AG04449 (cell line): ENCODE measurements at places on chromosomes 5 and 9.

- no peak for DNase-seq
These were observed 130.2 kb downstream of the ARRDC3 start for GRCh38 chr5:91252916-91253315.

GRCh38 chr5:16617274-16617968, 624 bp upstream of the RETREG1 start:
- no peak for DNase-seq

DNA sequence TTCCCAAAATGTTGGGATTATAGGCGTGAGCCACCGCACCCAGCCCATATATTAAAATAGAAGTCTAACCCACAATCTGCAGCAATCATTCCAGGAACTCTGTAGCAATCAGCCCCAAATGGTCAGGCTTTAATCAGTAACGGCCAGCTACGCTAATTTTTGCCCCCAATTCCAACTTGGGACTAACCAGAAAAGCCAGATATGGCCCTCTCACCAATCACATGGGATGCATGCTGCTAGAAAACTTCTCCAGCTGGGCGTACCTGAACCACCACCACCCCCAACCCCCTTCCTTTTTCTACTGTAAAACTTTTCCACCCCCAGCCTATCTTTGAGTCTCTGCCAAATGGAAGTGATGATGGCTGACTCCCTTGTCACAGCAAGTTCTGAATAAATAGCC, 4.1 kb downstream of the SUSD1 start:
- no peak for DNase-seq

DNA sequence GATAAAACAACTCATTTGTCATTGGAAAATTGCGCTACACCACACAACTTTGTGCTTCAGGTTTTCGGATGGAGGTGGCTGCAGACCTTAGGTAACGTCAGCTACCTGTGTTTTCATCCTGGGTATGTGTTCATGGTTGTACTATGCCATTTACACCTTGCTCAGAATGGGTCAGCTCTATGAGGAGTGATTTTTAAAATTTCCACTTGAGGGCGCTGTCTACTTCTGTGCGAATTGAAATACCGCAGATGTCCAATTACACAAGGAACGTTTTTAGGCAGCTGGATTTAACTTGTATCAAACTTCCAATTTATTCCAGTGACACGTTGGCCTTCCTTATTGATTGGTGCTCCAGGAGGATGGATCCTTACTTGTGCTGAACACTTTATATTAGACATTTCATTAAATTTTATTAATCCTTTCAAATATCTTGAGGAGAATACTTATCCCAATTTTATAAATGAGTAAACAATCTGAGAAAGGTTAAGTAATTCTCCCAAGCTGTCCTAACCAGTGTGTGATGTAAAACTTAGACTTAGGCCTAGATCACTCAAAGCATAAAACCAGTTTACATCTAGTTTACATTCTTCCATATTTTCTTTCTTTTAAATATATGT, 23.4 kb downstream of the DMRTA1 start:
- no peak for DNase-seq

- no peak for DNase-seq
These were observed 443.4 kb upstream of the TRPC7 start for GRCh38 chr5:136808756-136809155.

DNA sequence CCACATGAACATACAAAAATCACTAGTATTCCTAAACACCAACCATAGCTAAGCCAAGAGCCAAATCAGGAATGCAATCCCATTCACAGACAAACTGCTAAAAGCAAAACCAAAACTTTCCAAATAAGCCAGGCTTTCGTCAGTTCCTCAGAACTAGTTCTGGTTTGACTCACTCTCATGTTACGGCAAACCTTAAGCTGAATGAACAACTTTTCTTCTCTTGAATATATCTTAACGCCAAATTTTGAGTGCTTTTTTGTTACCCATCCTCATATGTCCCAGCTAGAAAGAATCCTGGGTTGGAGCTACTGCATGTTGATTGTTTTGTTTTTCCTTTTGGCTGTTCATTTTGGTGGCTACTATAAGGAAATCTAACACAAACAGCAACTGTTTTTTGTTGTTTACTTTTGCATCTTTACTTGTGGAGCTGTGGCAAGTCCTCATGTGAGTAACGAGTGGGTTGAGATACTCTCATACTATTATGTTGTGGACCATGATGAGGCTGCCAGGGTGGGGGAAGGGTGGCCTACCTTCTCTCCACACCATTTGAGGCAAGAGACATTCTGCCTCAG, at the start of gene PDCD1LG2:
Gene PDCD1LG2 (plus strand): TSS at position 172 of the 572 bp plus-strand sequence. CDS start 12,016 bp downstream, outside the sequence.
- peak; percentile 60 for DNase-seq

- no peak for DNase-seq
These were observed 1.0 kb upstream of the DAB2IP start for GRCh38 chr9:121650217-121651007.

- DNase-seq = no peak
These were observed 503.0 kb upstream of the CD180 start for GRCh38 chr5:67699560-67699959.

GRCh38 chr5:147576646-147577535, 67.0 kb upstream of the DPYSL3 start:
- DNase-seq = no peak

DNA sequence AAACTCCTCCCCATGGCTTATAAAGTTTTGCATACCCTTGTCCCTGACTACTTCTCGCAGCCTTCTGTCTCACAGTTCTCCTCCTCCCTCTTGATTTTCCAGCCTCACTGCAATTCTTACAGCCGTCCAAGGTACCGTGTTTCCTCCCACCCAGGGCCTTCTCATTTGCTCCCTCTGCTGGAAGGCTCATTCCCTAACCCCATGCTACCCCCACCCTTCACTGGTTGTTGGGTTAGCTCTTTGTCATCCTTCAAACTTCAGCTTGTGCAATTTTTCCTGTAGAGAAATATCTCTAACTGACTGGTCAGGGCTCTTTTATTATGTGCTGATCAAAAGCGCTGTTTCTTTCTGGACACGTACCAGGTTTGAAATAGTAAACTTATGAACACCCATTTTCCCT, 329.2 kb downstream of the EBF1 start:
- no peak for DNase-seq

- no peak for DNase-seq
These were observed 29.4 kb downstream of the FAM163B start for GRCh38 chr9:133579601-133580418.

GRCh38 chr9:6051511-6051950, 36.1 kb upstream of the RANBP6 start:
- DNase-seq = no peak

- peak; percentile 78 for DNase-seq
These were observed 225.0 kb downstream of the FANCC start for GRCh38 chr9:95092262-95093072.

- no peak for DNase-seq
These were observed 185.9 kb upstream of the RASA1 start for GRCh38 chr5:87081511-87082372.

DNA sequence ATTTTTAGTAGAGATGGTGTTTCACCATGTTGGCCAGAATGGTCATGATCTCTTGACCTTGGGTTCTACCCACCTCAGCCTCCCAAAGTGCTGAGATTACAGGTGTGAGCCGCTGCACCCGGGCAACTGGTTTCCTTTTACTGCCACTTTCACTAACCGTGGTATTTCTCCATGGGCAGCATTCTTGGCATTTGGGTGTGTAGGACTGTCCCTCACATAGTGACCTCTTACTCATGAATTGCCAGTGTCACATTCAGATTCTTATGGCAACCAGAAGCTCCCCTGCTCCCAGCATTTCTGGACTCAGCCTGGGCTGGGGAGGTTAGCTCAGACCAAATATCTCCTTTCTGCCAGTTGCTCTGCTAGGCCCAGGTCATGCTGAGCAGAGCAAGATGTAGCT, 50.1 kb downstream of the FOXI1 start:
- DNase-seq = no peak

DNA sequence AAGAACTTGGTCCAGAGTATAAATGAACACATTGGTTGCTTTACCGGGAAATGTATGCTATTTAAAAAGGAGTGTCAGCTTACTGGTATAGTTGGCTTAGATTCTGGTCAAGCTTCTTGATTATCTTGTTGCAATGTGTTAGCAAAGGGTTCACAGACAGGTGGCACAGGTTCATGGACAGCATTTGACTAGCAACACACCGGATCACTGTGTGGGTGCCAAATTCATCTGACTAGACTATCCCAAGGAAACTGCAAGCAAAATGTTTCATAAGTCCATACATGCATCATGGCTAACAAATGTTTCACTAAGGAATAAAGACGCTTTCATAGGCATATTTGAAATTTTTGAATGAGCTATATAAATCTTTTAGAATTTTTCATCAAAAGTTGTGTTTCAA, 274.1 kb downstream of the PLK2 start:
- DNase-seq = peak; percentile 12

GRCh38 chr5:33631139-33631538, 190.4 kb downstream of the TARS1 start:
- DNase-seq = no peak

GRCh38 chr9:121528642-121529041, 29.0 kb upstream of the GGTA1 start:
- no peak for DNase-seq

DNA sequence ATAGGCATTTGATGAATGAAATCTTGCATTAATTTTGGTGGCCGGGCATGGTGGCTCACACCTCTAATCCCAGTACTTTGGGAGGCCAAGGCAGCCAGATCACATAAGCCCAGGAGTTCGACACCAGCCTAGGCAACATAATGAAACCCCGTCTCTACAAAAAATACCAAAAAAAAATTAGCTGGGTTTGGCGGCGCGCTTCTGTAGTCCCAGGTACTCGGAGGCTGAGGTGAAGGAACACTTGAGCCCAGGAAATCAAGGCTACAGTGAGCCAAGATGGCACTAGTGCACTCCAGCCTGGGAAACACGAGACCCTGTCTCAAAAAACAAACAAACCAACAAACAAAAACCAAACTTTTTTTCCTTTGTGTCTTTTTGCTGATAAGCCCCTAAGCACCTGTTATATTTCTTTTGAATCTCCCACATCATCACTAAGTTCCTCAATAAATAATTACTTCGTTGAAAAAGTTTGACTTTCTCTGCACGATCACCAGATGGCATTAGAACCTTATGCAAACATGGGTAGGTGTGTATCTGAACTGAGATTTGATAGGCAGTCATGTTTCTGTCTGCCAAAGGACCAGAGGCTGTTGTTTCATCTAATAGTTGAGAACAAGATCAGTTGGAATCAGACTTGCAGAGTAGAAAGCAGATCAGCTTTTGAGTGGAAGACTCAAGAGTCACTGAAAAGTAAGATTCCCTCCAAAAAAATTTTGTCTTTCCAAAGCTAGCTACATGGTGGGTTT, 5.5 kb upstream of the MATR3 start:
- no peak for DNase-seq

GRCh38 chr5:160699301-160699700, 152.7 kb downstream of the ATP10B start:
- no peak for DNase-seq

- no peak for DNase-seq
These were observed 21.8 kb downstream of the LURAP1L start for GRCh38 chr9:12796601-12797000.

- no peak for DNase-seq
These were observed 968.8 kb downstream of the TLE1 start for GRCh38 chr9:80720579-80720978.

DNA sequence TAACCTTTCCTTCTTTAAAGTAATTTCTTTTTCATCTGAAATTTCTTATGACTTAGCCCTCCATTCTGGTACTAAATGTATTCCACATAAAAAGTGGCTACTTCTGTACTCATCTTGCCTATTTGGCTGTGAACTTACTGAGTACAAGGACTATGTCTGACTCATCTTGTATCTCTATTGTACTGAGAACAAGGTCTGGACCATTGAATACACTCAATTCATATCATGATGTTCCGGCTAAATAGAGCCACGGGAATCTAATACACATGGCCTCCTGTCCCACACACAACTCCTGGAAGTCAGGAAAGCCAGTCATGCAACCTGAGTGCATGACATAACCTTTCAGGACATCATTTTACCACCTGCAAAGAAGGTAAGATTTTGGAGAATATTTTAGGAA, 203.9 kb downstream of the PLK2 start:
- DNase-seq = no peak

- no peak for DNase-seq
These were observed 202.0 kb upstream of the SLC27A6 start for GRCh38 chr5:128763321-128763720.

GRCh38 chr5:54180630-54181031, 129.7 kb downstream of the ARL15 start:
- no peak for DNase-seq

- no peak for DNase-seq
These were observed 67.3 kb upstream of the SGCD start for GRCh38 chr5:156259618-156260017.

- DNase-seq = no peak
These were observed 211.2 kb downstream of the SAXO1 start for GRCh38 chr9:18821788-18822187.

- no peak for DNase-seq
These were observed 88.3 kb upstream of the PTCH1 start for GRCh38 chr9:95605101-95605500.

GRCh38 chr9:92429836-92430235, 5.6 kb upstream of the OMD start:
- no peak for DNase-seq

- DNase-seq = no peak
These were observed 3.9 kb downstream of the MACIR start for GRCh38 chr5:103262422-103262871.

- DNase-seq = no peak
These were observed 82.1 kb downstream of the RXRA start for GRCh38 chr9:134408389-134408788.

GRCh38 chr5:6435356-6435755, 13.3 kb upstream of the UBE2QL1 start:
- DNase-seq = no peak

DNA sequence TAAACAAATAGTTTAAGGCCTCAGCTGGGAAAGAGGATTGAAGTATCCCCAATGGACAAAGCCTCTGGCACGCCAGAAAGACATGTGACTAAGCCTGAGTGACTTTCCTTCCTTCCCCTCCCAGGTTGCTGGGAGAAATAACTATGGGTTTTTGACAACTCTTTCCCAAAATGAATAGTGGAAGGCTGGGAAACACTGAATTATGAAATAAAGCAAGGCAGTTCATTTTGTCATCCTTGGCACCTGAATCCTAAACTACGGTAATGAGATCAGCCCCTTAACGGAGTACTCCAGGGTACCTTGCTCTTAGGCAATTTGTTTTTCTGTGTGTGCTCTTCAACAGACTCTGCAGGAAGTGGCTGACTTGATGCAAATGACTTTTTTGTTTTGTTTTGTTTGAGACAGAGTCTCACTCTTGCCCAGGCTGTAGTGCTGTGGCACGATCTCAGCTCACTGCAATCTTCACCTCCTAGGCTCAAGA, 75.2 kb downstream of the LMNB1 start:
- DNase-seq = no peak

- peak; percentile 40 for DNase-seq
These were observed 159.5 kb upstream of the CDH10 start for GRCh38 chr5:24804221-24804681.

GRCh38 chr5:13985731-13986418, 41.4 kb upstream of the DNAH5 start:
- DNase-seq = peak; percentile 31

DNA sequence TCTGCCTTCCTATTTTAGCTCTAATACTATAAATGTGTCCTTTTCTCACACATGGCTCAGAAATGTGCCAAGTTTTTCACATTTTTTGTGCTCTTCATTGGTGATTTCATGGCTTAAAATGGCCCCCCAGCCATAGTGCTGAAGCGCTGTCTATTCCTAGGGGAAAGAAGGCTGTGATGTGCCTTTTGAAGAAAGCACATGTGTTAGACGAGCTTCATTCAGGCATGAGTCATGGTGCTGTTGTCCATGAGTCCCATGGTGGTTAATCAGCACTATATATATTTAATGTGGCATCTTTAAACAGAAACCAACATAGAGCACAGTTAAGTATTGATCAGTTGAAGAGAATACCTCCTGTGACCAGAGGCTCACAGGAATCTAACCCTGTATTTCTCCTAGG, 55.8 kb downstream of the PDE8B start:
- peak; percentile 7 for DNase-seq

- DNase-seq = no peak
These were observed 1.2 kb upstream of the SLC1A3 start for GRCh38 chr5:36605241-36605640.
